Activated CD4-positive, alpha-beta T cell treated with anti-CD3 and anti-CD28 coated beads for 24 hours (primary cell): ENCODE measurements at places on chromosomes 5 and 9.

- DNase-seq, result no peak
These were observed 30.6 kb downstream of the MAP1B start for GRCh38 chr5:72137826-72138409.

DNA sequence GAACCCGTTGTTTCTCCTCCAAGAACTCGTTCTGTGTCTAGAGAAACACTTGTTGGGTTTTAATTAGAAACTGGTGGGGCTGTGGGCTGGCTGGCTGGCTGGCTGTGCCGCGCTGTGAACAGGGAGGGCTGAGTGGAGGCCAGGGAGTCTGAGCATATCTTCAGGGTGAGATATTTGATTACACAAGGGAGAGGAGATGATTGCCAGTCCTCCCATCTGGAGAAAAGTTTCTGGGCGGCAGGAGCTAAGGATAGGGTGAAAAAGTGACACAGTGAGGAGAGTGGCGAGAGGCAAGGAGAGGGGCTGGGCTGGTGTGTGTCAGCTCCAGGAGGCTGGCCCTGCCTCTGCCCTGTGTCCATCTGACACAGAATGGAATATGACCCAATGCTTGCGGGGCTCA is 63.0 kb downstream of the GDNF start:
- DNase-seq, result no peak

DNA sequence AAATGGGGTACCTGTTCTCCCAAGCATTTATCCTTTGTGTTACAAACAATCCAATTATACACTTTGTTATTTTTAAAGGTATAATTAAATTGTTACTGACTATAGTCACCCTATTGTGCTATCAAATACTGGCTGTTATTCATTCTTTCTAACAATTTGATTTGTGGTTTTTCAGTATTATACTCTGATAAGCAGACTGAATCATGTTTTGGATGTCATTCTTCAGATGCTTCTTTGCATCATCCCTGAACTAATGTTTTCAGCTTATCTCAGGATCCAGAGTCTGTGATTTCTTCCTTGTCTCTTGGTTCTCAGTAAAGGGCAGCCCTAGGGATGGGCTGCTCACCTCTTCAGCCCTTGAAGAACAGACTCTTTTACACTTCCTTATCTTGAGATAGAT is 177.8 kb upstream of the SGCD start:
- DNase-seq, result no peak

DNA sequence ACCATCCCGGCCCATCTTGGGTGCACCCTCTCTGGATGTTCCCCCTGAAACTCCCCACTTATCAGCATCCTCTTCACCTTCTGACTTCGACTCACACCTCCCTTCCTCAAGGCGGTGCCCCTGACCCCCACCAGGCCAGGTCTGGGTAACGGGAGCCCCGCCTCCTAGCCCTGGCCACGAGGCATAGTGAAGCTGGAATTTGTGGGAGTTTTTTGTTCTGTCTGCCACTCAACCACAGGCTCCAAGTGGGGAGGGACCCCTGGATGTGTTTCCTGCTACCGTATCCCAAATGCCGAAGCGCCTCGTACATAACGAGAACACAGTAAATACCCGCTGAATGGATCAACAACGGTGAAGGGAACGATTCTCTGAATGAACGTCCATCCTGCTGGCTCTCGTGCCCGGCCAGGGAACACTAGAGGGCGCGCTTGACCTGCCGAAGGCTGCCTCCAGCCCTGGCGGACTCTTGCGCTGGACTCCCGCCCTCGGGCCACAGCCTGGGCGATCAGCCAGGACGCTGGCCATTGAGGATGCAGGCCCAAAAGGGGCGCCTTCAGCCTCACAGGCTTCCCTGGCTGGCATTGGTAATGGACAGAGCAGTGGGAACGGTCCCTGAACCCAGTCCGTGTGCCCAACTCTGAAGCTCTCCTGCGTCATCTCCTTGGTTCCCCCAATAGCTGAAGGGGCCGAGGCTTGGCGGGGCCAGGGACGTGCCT is 47.3 kb upstream of the PHYKPL start:
- DNase-seq, result peak; percentile 60

- DNase-seq, result no peak
These were observed 255.4 kb downstream of the GOLPH3 start for GRCh38 chr5:31918739-31919138.

DNA sequence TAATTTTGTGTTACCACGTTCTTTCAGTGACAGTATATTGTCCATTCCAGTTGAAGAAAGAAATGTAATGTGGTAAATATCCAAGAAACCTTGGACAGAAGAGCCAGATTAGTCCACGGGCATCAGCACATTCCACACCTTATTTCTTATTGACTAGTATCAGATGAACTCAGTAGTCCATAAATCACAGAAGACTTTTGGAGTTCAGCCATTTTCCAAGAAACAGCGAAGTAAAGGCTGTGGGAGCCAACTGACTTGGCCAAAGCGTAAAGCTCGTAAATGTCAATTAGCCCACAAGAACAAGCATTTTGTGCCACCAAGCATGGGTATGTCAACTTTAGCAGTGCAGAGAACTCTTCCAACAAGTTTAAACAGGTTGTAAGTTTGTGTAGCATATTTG is 60.2 kb upstream of the STARD4 start:
- DNase-seq, result no peak

GRCh38 chr9:35163413-35163812 is 1.6 kb downstream of the UNC13B start:
- DNase-seq, result no peak
